Left hindlimb (tissue), 1 donor: ENCODE measurements at places on chromosomes 16 and 17.
A peak's percentile ranks its signal among the peaks of the same experiment; 100 is the strongest.

DNA sequence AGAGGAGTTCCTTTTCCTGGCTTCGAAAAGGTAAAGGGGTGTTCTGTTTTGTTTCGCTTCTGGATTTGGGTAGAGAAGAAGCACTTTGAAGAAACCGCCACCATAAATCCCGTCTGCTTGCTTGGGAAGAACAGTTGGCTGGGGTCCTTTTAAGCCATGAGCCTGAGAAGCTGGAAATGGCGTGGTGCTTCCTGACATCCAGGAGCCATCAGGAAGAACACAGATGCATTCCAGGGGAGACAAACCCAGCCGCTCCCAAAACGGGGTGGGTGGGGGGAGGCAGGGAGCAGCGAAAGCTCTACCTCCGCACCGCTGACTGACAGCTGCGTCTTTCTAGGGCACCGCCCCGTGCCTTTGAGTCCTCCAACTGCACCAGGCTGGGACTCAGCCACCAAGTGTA is 91.6 kb downstream of the ZDHHC7 start:
- no peak for DNase-seq

DNA sequence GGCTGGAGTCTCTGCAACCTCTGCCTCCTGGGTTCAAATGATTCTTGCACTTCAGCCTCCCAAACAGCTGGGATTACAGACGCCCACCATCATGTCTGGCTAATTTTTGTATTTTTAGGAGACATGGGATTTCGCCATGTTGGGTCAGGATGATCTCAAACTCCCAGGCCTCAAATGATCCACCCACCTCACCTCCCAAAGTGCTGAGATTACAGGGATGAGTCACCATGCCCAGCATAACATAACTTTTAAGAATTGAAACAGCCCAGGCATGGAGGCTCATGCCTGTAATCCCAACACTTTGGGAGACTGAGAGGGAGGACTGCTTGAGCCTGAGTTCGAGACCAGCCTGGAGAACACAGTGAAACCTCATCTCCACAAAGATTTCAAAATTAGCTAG is 2.5 kb downstream of the RSL1D1 start:
- DNase-seq, result no peak

DNA sequence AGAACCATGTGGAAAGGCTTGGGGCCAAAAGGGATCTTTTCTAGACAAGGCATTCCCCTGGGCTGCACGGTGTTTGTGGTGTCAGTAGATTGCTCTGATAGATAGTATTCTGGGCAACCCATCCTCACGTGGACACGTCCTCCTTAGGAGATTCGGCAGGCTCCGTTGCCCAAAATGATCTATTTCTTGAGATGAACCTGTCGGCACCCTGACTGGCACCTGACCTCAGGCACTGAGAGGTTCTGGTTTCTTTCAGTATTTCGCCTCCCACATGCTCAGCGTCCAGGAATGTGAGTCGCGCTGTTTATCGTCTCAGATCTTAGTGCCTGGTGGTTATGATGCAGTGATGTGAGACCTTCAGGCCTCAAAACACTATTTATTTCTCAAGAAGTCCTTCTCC is 89.7 kb downstream of the MARCHF10 start:
- DNase-seq, result no peak

DNA sequence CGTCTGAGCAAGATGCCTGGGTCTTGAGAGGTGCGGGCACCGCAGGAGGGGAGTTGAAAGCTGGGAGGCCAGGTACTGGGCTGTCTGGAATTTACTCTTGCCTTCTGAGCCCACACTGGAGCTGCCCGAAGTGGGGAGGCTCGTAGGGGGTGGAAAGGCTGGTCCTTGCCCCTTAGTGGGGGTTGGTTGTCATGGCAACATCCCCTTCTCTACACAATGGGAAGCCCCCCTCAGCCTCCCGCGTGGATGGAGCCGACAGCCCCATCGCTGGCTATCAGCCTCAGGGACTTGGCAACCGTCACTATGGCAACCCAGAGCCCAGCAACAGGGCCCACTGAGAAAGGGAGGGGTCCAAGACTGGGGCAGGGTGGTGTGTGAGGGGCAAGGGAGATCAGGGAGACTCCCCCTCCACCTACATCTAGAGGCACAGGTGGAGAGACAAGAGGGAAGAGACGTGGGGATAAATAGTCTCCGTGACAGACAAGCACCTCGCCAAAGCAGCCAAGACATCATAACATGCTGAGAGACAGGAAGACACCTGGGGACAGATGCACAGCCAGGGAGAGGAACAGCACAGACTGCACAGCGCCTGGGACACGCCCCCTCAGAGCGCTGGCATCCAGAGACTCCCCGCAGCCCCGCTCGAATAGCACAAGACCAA is 5.3 kb upstream of the DNAH2 start:
- DNase-seq, result no peak

DNA sequence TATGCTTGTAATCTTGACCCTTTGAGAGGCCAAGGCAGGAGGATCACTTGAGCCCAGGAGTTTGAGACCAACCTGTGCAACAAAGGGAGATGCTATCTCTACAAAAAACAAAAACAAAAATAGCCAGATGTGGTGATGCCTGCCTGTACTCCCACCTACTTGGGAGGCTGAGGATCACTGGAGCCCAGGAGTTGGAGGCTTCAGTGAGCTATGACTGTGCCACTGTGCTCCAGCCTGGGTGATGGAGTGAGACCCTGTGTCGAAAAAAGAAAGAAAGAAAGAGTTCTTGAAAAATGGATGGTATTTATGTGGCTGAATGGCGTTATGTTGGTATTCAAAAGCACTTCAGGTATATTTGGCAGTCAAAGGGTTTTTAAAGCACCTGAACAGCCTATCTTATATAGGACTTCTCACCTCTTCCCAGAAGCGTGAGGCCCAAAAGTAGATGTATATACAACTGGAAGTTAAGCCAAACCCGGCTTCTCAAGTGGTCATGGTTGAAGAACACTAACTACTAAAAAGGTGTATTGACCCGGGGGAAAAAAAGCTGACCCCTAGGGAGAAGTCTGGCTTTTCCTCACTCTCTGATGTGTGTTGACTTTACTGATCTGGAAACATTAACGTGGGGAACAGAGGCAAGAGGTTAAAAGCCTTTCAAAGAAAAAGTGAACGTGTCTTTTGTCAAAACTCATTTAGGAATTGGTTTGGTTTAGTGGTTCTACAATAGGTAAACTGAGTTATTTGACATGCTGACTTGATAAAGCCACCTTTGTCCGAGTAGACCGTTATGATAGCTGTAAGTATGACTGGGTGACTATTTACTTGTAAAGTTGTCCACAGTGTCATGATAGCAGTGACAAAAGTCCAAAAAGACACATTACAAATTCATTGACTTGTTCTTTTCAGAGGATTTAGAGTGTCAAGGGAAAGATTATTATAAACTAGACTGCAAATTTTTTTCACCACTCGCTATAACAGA is 183.4 kb downstream of the IRX3 start:
- no peak for DNase-seq

- no peak for DNase-seq
These were observed 853.8 kb downstream of the CDH8 start for GRCh38 chr16:61182391-61182790.

GRCh38 chr17:40317345-40317873 is 8.4 kb downstream of the RARA start:
- DNase-seq, result peak; percentile 73

DNA sequence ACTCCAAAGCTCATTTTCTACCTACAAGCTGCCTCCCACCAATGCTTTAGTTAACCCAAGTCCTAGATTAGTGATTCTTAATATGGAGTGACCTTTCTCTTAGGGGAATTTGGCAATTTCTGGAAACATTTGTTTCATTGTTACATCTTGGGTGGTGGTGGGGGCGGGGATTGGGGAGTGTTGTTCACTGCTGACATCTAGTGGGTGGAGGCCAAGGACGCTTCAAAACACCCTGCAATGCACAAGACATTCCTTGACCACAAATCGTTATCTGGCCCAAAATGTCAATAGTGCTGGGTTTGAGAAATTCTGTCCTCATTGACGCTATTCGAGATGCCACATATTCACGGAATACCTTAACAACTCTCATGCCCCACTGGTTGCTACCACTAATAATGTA is 282.9 kb downstream of the RBFOX1 start:
- DNase-seq, result no peak

GRCh38 chr17:1829216-1829591 is 498 bp downstream of the SMYD4 start:
- no peak for DNase-seq
